Testis (tissue), 5 donors: ENCODE measurements at places on chromosomes 1 and 21.
A peak's percentile ranks its signal among the peaks of the same experiment; 100 is the strongest.

GRCh38 chr21:16427587-16428087 is 697.9 kb downstream of the USP25 start:
- DNase-seq = no peak

GRCh38 chr1:95509989-95510388 is 276.0 kb downstream of the RWDD3 start:
- no peak for DNase-seq

GRCh38 chr1:202247837-202248795 is 54.5 kb downstream of the LGR6 start:
- no peak for DNase-seq

DNA sequence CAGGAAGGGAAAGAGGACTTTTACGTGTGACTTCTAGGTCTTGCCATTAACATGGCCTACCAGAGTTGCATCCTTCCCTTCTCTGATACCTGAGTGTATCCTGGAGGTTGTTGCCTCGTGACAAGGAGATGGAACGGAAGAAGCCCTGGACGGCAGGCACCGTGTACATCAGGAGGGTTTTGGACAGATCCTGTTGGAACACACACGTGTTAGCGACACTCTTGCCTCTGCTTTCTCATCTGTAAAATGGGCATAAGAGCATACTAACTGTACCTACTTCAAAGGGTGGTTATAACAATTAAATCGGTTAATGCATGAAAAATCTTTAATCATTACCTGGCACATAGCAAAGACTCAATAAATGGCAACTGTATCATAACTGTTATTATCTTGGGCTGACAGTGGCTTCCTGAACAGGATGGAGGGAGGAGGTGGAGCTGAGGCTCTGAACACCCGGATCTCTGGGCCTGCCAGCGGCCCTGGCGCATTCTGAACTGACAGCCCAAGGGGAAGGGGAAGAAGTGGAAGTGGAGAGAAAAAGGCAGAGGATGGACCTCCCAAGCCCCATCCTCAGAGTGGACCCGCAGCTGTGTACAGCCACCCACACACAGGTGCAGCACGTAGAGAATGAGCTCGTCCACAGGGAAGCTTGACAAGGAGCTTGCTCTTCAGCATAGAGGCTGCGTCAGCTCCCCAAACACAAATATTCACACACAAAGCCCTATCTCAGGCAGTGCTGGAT is 30.2 kb upstream of the EXOSC10 start:
- no peak for DNase-seq

DNA sequence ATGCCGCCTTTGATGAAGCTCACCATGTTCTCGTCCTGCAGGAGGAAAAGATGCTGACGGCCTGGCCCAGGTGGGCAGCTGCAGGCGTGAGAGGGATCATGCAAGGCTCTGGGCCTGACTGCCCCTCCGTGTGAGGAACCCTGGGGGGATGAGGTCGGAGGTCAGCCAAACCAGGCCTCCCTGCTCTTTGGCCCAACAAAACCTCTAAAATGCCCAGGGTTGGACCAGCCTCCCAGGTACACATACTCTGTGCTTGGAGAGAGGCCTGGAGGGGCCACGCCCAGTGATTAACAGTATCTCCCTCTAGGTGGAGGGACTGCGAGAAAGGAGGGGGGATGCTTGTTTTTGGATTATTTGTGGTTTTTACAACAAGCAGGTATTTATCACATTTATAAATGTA is 21.1 kb downstream of the TTC39A start:
- DNase-seq = no peak

GRCh38 chr1:228751360-228752098 is 16.2 kb downstream of the RHOU start:
- DNase-seq = no peak

DNA sequence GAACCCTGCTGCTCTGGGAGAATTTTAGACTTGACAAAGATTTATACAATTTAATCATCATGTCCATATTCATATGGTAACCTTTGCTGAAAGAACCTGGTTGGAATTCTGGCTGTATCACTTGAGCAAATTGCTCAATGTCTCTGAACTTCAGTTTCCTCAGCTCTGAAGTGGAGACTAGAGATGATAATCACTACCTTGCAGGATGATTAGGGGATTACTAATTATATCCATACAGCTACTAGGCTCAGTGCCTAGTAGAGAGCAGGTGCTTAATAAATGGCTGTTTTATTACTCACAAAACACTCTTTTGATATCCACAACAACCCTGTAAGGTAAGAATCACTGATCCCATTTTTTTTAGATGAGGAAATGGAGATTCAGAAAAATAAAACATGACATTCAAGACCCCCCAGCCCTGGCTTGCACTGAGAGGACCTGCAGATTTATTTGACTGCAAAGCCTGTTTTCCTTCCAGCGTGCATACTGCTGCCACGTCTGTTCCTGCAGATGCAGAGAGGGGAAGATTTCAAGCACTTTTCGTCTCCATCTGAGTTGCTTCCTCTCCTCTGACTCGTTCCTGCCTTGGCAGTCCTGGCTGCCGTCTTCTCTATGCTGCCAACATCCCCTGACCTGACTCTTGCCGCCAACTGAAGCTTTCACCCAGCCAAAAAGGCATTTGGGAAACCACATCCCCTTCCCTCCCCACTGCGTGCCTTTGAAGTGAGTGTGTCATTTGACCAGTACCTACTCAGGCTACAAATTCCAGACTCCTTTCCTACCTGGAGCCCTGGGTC is 203.0 kb downstream of the PLPP3 start:
- no peak for DNase-seq

DNA sequence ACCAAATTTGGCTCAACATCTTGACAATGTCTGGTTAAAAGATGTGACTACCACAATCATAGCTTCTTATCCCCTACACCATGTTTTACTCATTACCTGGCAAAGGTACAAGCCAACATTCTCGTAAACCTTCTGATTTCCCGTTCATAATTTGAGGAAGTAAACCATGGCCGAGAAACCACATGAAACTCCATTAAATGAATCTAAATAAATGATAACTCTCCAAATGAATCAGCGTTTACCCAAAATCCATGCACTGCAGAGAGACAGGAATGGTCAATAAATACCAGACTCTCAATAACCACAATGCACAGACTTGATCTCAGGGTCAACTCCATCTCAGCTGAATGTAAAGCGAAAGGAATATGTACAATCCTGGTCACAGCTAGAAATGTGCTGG is 125.2 kb downstream of the TYW3 start:
- DNase-seq = no peak

GRCh38 chr1:182549346-182549745 is 39.7 kb downstream of the RNASEL start:
- no peak for DNase-seq

DNA sequence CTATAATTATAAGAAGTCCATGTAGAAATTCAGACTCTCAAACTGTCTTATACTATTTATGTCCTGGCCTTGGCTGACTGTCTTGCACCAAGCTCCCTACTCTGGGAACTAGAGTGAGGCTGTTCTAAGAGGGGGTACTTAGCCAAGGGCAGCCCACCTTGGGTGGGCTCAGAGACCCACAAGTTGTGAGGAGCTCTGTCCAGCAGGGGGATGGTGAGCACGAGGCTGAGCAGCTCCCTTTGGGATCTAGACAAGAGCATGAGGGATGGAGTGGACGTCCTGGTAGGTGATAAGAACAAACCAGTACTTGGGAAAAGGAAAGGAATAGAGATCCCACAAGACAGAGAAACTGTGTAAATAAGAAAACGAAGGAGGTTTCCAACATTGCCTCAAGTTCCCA is 127.1 kb upstream of the SLC44A3 start:
- DNase-seq = no peak

DNA sequence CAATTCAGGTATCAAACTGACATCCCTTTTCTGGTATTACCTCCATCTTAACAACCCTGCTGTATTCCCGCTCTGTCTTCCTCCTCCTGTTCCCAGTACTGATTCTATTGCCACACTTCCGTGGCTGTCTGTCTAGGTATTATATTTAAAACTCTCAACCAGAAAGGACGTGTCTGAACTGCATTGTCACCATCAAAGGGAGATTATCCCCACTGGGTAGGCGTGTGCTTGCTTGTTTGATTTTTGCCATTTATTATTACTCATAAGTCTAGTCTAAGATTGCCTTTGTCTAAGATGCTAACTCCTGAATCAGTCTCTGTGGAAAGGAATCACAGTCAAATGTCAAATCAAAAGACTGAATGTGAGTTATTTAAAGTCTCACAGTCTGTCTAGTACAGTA is 650.1 kb downstream of the KCNT2 start:
- DNase-seq = no peak

DNA sequence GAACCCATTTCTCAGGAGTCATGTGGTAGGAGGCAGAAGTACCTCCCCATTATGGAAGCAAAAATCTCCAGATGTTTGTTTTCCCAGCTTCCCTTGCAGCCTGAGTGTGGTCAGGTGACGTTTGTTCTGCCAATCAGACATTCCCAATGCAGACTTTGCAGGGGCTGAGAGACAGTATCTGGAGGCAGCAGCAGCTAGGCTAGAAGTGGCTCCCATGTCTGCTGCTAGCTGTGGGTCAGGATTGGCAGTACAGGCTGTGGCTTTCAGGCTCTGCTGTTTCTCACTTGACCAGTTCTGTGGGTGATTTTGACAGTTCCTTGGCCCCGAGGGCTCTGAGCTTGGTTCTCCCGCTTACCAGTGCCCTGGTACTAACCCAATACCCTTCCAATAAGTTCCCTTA is 58.6 kb upstream of the NBPF3 start:
- no peak for DNase-seq

- DNase-seq = no peak
Measured at GRCh38 chr1:191993549-191993948, 164.7 kb upstream of the RGS18 start.

GRCh38 chr1:41103766-41104165 is 82.2 kb upstream of the SLFNL1 start:
- no peak for DNase-seq

DNA sequence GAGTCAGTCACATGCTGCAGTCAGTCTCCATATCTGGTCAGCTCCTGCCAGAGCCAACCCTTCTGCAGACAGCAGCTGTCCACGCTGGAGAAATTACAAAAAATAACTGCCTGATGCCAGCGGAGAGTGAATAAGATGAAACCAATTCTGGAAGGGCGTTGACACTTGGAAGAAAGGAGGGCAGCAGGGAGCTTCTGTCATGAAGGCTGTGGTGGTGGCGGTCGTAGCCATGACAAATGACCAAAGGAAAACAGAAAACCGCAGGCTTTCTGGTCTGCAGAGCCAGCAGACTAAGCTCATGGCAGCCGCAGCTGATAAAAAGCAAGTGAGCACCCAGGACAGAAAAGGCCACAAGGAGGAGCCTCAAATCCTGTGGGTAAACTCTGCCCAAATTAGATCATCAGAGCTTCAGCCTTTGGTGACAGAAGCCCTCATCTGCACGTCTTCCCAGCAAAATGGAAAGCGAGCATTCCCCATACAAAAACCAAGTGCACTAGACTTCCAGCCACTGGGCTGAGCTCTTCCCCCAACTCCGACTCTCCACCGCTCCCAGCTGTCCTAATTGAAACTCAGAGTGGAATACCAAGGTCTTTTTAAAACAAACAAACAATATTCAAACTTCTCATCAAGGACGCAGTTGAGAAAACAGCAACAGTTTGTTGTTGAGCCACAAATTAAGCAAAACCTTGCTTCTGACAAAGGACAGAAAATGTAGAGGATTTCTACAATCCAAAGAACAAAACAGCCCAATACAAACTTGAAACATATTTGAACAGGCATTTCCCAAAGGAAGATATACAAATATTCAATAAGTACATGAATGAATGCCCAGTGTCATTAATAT is 28.7 kb downstream of the RSPH1 start:
- no peak for DNase-seq

GRCh38 chr1:26544126-26544525 is 14.6 kb downstream of the RPS6KA1 start:
- DNase-seq = no peak

DNA sequence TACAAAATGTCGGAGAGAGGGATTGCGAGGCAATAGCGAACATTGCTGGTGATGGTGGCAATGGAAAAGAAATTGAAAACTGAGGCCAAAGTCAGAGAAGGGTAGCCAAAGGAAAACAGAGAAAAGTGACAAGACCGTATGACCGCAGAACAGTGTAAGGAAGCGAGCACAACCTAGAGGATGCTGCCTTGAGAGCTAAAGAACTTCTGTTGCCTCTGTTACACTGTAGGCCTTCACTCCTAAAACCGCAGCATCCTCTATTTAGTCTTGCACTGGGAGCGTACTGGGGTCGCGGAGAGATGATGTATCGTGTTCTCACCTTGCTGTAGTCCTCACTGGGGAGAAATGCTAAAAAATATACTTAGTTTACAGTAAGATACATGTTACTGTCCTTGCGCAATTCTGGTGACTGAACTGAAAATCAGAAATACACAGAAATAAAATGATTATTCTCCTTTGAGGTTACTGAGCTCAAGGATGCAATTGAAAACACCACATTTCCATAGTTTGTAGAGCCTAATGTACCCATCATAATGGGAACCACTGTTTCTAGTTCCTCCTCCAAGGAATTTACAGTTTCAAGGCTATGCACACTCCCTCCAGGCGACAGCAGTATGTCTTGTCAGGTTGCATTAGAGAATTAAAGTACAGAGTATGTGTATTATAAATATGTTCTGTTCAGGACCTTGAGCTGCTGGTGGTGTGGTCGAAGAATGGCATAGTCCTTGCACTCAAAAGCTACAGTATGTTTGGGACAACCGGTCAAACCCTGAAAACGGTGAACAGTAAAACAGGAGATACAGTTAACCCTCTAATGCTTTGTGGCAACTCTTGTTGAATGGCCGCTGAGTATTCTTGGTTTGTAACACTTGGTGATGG is 1.3 kb downstream of the NEK7 start:
- DNase-seq = peak; percentile 40

DNA sequence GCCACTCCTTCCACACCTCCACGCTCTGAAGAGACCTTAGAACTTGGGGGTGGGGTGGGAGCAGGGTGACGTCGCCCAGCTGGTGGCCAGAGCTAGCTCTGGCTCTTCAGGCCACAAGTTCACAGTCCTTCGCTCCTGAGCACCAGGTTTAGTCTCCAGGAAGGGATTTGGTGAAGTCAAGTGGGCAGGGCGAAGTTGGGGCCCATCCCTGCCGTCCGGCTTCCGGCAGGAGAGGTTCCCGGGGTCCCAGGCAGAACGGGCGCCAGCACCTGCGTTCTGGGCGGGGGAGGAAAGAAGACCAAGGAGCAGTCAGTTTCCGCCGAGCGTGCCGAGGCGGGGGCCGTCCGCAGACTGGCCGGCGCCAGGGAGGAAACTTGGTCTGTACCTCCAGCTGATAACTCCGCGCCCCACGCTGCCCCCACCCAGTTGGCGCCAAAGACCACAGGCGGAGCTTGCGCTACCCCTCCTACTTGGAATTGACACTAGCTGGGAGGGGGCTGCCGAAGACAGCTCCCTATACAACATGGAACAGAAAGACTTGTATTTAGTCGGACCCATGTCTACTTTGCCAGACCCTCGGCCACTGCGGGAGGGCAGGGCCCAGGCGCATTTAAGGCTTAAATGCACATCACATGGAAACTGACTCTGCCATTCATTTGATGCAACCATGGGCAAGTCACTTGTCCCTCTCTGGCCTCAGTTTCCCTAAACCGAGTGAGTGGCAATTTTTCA is 995 bp downstream of the ID3 start:
- peak; percentile 32 for DNase-seq
